Kasumi-1 (cell line): ENCODE measurements at places on chromosomes 2 and 18.

GRCh38 chr2:182682210-182682609, 33.8 kb upstream of the DNAJC10 start:
- peak; percentile 12 for DNase-seq

DNA sequence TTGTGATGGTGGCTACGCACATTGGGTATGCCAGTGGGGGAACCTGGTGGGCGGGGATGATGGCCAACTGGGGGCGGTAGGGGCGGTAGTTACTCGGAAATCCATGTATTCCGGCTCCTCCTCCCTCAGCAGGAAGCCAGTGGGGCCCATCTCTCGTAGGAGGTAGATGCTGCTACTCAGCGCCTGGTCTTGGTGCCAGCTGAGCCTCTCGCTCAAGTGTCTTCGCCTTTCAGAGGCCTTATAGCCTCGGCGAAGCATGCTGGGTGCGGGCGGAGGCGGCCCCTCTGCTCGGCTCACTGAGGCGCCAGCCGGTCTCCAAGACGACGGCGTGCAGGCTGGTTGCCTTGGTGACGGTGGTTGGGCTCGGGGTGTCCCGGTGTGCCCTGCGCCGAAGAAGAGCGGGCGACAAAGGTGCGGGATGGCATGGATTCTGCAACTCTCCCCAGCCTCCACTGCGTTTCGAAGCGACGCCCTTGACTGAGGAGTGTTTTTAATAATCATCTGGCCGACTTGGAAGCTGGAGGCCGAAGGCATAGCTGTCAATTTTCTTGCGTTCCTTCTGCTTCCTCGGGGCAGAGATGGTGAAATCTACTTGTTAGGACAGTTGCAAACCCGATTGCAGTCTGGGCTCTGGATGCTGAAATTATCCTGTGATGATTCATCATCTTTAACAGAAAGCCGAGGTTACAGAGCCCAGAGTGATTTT, at the start of gene ZSWIM2:
Gene ZSWIM2, minus strand, starts transcription at position 298 of the 706 bp plus-strand sequence. Its CDS starts 40 bp downstream, at position 258.
- DNase-seq, result peak; percentile 66

DNA sequence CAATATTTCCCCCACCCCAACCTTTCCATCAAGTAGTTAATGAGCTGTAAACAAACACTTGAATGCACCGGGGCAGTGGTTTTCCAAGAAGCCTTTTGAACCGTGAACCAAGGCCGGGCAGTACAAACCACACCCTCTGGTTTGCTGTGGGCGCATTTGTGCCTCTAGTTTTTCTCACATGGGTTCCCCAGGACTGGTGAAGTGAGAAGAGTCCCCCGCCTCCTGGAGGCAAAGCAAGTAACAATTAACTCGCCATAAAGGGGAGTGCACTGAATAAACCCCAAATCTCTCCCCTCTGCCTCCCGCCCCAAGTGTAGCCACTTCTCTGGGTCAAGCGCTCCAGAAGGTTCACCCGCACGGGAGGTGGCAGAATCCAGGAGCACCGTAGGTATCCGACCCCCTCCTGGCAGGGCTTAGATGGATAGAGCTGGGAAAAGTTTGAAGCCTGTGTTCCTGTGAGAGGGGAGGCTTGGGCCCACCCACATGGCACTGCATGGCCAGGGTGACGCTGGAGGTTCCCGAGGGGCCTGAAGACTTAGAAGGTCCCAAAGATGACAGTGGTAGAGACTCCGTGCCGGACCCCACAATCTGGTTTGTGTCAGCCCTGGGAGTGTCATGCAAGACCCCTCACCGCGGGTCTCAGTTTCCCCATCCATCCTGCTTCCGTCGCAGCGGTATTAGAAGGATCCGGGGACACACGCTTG, 182.2 kb downstream of the SMAD2 start:
- no peak for DNase-seq

GRCh38 chr2:46816151-46816845, 99.3 kb downstream of the MCFD2 start:
- no peak for DNase-seq

DNA sequence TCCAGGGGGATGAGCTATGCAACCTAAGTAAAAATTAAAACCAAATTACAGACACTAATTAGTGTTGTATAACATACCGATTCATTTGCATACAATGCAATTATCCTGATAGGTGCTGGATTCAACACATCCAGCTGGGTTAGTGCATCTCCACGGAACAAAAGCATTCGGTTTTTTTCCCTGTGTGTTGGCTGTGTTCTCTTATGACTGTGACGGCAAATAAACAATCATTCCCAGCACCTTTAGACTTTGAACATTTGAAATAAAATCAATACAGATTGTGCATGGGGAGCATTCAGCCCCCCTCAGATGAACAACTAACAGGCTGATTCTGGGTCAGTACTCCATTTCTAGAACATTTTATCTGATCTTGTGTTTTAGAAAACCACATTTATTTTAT, 22.7 kb downstream of the FAM124B start:
- DNase-seq, result no peak

DNA sequence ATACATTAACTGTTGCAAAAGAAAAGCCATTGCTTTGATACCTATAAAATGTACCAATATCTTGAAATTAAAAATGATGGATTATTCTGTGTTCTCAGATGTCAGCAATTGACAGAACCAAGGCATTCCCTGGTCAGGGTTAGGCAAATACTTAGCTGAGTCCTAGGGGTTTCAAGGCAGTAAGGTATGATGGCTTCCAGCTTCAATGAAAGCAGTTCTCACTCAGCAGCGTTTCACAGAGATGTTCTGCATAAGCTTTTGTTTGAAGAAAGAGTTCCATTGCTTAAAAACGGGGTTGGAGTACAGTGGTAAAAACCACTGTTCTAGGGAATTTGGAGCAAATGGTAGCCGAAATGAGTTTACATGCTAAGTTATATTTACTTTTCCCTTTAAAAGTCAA, 17.0 kb upstream of the KANSL1L start:
- no peak for DNase-seq

GRCh38 chr2:240687045-240687740, 4.5 kb upstream of the AQP12A start:
- DNase-seq, result no peak

- DNase-seq, result no peak
Observed at GRCh38 chr2:24721470-24721869, 71.7 kb downstream of the PTRHD1 start.

GRCh38 chr18:9764011-9764481, 55.9 kb downstream of the RAB31 start:
- no peak for DNase-seq

GRCh38 chr2:166285215-166285614, 90.5 kb downstream of the SCN9A start:
- no peak for DNase-seq

DNA sequence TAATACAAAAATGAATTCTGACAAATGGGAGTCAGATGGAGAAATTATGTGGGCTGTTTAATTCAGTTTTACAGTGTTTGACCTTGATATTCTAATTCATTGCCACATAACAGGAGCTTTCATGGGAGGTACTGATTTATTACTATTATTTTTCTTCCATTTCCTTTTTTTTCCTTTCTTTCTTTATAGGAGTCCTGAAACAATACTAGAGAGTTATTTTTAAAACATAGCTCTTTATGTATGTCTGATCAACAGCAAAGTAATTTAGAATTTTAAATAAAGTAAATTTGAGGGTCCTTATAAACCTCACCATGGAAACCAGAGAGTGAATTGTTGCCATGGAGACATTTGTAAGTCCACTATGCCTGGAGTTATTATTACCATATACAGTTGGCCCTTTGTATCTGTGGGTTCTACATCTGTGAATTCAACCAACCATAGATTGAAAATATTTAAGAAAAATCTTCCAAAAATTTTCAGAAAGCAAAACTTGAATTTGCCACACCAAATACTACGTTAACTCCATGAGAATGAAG, 40.9 kb upstream of the PPP4R1 start:
- DNase-seq, result no peak

GRCh38 chr18:49725809-49726674, 87.3 kb downstream of the ACAA2 start:
- no peak for DNase-seq

DNA sequence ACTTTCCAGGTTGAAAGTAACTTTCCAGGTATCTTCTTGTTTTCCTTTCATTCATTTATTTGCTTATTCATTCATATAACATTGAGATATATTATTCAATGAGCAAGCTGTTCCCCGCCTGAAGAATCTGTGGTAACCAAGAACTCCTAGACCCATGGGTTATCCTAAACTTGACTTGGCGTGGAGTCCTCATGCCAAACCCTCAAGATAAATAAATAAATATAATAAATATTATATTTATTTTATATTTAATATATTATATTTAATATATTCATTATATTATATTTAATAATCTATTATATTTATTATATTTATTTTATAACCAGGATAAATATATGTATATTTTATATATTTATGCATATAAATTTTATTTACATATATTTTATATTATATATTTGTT, 674.8 kb downstream of the SUCLG1 start:
- DNase-seq, result no peak

DNA sequence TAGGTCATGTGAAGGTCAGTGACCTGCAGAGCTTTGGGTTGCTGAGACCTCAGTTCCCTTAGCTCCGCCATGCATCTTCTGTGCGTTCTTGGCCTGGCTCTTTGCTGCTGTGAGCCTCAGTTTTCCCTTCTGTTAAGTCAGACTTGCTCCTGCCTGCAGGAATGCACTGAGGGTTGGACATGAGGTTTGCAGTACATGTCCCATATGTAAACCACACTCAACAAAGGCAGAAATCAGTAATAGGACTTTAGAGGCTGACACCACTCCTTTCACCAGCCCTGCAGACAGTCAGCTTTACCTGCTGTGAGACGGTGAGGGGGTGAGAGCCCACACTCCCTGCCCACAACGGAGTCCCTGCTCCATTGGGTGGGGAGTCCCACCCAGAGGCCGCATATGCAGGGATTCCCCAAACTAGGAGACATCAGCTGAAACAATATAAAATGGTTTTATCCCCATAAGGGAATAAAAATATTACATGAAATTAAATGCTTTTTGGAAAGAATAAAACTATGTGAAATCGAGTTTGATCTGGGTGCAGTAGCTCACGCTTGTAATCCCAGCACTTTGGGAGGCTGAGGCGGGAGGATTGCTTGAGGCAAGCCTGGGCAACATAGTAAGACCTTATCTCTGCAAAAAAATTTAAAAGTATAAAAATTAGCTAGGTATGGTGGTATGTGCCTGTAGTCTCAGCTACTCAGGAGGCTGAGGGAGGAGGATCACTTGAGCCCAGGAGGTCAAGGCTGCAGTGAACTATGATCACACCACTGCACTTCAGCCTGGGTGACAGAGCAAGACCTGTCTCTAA, 55.1 kb downstream of the MYO7B start:
- no peak for DNase-seq

- no peak for DNase-seq
Observed at GRCh38 chr2:134952608-134953007, 34.0 kb downstream of the CCNT2 start.

DNA sequence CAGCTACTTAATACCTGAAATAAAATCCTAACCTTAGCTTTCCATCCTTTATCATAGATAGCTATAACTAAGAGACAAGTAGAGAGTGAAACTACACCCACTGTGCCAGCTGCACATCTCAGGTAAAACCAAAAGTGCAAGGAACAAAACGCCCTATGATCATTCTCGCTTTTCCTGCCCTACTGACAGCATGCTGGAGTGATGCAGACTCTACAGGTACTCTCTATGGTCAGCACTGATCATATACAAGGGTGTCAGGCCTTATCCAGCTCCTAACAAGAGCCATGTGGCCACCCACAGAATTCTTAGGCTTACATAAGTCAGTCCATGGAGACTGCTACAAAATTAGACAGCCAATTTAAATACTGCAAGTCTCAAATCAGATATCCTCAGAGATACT, 45.6 kb downstream of the REV1 start:
- DNase-seq, result no peak

- DNase-seq, result no peak
Observed at GRCh38 chr2:217929757-217930707, 72.8 kb downstream of the TNS1 start.

GRCh38 chr2:188645986-188646385, 328.2 kb upstream of the COL3A1 start:
- DNase-seq, result no peak

- no peak for DNase-seq
Observed at GRCh38 chr2:183070942-183071844, 7.4 kb upstream of the DUSP19 start.

DNA sequence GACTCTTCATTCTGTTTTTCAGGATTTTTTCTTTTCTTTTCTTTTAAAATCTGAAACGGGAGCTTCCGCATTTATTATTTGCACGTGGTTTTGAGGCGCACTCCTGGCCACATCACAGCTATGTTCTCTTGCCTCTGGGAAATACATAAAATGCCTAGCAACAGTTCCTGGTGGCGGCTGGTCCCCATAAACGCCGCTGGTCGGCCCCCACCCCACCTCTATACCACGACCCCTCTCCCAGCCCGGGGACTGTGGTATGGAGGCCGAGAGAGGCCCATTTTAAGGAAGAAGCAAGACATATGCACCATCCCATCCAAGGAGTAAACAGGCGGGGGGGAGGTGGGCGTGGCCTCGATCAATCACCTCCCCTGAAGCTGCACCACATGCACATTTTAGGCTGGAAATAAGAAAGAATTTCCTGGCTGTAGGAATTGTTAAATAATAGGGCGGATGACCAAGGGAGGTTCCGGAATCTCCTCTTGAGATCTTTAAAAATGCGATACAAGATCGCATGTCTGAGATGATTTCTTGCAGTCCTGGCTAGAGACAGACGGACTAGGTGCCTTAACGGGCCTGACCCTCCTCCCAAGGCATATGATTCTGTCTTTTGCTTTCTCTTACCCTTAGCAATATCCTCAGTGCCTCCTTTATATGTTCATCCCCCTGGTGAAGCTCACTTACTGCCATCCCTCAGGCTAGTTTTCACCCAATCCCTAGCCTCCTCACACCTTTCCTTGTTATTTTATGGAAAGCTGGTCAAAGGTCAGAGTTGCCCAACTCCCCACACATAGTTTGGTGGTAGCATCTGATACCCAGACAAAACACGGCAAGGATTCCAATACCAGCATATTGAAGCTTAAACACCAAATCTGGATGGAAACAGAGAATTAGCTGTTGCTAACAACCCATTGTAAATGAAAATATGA, 82.4 kb downstream of the BCL2 start:
- peak; percentile 71 for DNase-seq

- no peak for DNase-seq
Observed at GRCh38 chr2:26682155-26682554, 10.4 kb upstream of the KCNK3 start.

GRCh38 chr2:174046172-174046571, 81.0 kb upstream of the SP3 start:
- DNase-seq, result no peak

- DNase-seq, result no peak
Observed at GRCh38 chr2:19753818-19754217, 148.0 kb downstream of the TTC32 start.

GRCh38 chr18:6370410-6370809, 44.3 kb downstream of the L3MBTL4 start:
- no peak for DNase-seq

GRCh38 chr18:34281722-34282121, 57.0 kb upstream of the NOL4 start:
- no peak for DNase-seq

DNA sequence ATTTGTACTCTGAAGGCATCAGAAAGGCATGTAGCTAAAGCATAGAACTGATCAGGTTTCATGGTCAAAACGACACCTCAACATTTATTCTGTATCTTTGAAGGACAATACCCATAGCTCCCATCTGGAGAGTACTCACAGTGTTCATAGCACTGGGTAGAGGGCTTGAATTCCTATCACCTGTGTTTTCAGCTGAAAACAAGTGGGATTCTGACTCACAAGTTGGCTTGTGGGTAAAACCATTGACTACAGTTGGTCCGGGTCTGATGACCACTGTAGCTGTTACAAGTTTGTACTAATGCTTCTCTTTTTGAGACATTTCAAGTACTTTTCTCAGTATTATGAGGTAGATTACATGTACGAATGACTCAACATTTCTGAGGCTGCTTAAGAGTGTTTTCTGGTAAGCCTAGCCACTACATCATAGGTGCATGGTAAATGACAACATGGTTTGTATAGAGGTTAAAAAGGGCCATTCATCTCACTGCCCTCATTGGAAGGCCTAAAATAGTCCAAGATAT, 68.6 kb upstream of the PELI1 start:
- no peak for DNase-seq
